ENCODE measurements at places on chromosomes 7 and 10.

GRCh38 chr10:129849452-129849750 lies 114.7 kb downstream of the EBF3 start:
- no peak for DNase-seq

GRCh38 chr10:90589825-90590224 lies 268.0 kb downstream of the HTR7 start:
- DNase-seq: peak; percentile 4

DNA sequence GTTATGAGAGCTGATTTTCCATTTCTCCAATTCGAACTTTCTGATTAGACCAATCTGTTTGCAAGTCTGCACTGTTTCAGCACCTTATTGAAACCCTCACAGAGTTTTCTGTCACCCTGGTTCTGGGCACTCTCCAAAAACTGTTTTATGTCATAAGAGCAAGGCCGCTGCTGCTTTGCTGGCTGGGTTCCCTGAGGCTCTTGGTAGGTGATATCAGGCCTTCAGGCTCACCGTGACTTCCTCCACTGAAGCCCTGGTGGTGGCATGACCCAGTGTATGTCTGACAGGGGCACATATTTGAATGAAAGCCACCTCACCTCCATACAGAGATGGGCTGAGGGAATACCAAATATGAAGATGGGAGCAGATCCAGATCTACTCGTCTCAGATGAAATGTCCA lies 8.3 kb downstream of the RABGEF1 start:
- no peak for DNase-seq

DNA sequence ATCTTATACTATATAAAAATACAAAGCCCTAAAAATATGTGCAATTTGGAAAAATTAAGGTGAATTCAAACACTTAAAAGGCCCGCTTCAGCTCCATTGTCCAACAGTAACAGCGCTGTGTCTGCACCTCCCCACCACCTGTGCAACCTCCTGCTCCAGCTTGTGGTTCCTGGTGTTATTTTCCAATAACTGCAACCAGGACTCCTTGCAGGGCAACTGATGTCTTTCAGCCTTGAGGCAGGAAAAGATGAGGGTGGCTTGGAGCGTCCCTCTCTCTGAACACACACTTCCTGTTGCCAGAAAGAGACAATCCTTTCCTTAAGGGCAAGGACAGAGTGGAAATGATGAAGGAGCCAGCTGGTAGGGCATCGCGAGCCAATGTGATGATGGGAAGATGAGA lies 336.0 kb downstream of the GLRX3 start:
- no peak for DNase-seq

- peak; percentile 80 for DNase-seq
These were observed 1.6 kb downstream of the FZD8 start for GRCh38 chr10:35640474-35640873.

DNA sequence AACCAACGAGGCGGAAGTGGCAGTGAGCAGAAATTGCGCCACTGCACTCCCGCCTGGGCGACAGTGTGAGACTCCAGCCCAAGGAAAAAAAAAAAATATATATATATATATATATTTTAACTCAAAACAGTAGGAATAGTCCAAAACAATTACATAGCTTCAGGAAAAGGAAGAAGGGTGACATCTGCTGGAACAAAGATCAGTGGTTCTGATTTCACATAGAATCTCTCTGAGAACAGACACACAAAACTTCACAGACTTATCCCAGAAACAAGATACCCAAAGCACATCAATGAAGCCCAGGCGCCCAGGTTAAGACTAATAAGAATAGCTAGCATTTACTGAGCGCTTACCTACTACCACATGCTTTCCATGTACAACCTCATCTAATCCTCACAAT lies 45.0 kb downstream of the DNMBP start:
- no peak for DNase-seq

Measured in Caki2 (cell line).